ENCODE measurements at places on chromosomes 1 and 21.

GRCh38 chr1:171424494-171424893 is 60.8 kb upstream of the PRRC2C start:
- no peak for DNase-seq

GRCh38 chr1:17662786-17663185 is 92.3 kb upstream of the ACTL8 start:
- no peak for DNase-seq

GRCh38 chr1:241817331-241817792 is 30.6 kb upstream of the EXO1 start:
- no peak for DNase-seq

GRCh38 chr1:107328087-107328486 is 187.2 kb downstream of the NTNG1 start:
- DNase-seq: no peak

DNA sequence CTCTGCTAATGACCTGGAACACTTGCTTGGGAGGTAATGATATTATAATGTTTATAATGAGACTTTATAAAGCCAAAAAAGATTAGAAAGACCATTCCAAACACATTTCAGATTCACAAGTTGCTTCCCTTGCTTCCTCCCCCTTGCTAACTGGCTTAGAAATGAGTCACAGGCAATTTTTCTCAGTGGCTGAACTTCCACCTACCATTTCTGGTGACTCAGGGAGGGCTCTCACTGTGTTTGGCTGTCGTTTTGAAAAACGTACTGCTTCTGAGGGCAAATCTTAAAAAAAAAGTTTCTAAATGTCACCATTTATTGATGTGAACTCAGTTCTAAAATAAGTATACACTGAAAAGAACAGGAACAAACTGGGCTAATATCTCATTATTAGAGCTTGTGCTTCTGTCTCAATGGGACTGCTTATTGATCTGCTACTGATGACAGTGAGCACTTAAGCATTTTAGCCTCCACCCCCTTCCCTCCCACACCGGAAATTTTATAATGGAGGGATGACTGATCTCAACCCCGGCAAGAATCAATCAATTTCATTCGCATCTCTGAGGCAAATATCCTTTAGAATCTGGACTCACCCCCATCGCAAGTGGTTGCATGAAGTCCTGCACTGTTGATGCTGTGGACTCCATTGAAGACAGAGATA is 278.3 kb downstream of the KCTD3 start:
- no peak for DNase-seq

DNA sequence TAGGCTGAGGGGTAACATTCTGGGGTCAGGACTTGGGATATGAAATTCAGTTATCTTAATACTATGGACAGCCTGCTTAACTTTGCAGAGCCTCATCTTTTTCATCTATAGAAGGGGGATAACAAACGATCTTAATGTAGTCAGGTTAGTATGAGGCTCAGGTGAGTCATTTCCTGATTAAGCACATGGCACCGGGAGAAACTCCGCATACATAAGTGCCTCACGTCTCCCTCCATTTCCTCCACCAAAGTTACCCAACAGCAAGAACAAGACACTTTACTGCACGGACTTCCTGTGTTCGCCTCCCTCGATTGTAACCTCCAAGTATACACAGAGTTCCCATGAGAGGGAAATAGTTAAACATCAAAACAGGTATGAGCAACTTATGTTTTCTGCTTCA is 112.7 kb upstream of the COA6 start:
- DNase-seq: no peak

GRCh38 chr1:166999500-167000055 is 10.5 kb downstream of the MAEL start:
- DNase-seq: no peak

GRCh38 chr1:116492358-116492811 is 78.4 kb downstream of the CD58 start:
- no peak for DNase-seq

- no peak for DNase-seq
Observed at GRCh38 chr1:197272791-197273190, 4.7 kb downstream of the CRB1 start.

GRCh38 chr21:36730291-36731281 is 31.7 kb downstream of the SIM2 start:
- DNase-seq: peak; percentile 73

- no peak for DNase-seq
Observed at GRCh38 chr21:15436031-15436430, 293.8 kb upstream of the USP25 start.

GRCh38 chr1:11703357-11704193 is 12.1 kb downstream of the DRAXIN start:
- no peak for DNase-seq

- peak; percentile 39 for DNase-seq
Observed at GRCh38 chr1:110262846-110263631, 52.9 kb downstream of the KCNC4 start.

DNA sequence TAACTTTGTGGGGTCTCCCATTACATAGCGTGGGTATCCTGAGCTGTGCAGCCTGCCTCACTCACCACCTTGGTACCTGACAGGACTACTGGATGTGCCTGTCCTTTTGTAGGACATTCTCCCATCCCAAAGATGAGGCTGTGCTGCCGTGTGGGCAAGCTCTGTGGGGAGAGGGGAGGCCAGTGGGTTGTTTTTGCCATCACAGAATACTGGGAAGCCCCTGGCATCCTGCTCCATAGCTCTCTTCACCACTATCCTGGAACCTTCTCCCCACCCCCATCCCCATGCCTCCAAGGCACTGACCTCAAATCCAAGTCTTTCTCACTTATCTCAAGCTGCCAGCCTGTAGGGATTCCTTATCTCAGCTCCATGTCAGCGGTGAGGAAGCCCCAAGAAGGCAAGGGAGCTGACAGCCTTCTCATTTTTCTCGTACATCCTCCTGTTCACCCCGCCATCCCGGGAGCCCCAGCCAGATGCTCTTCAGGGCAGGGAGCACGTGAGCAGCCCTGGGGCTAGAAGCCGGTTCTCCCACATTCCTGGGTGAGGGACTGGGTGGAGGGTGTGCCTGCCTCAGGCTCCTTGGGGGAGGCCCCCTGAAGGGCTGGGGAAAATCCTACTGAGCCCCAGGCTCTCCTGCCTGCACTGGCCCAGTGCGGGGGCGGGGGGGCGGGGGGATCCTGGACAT is 2.4 kb upstream of the ELF3 start:
- DNase-seq: peak; percentile 75

- no peak for DNase-seq
Observed at GRCh38 chr1:192979542-192979941, 79.6 kb downstream of the UCHL5 start.

DNA sequence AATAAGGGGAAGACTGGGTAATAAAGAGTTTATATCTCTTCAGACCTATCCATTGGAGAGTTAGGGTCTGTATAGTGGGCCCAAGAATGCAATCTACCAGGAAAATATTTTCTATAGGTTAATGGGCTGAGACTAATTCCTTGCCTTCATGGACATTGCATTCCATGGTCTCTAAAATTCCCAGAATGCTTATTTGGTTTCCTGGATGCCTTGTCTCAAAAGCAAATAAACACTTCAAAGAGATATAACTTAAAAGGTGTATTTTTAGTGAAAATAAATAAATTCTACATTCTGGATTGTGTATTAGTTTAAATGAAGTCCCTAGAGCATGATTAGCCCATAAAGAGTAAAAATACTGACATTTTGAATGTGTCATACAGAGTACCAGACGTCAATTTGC is 550.1 kb upstream of the PKN2 start:
- DNase-seq: no peak

DNA sequence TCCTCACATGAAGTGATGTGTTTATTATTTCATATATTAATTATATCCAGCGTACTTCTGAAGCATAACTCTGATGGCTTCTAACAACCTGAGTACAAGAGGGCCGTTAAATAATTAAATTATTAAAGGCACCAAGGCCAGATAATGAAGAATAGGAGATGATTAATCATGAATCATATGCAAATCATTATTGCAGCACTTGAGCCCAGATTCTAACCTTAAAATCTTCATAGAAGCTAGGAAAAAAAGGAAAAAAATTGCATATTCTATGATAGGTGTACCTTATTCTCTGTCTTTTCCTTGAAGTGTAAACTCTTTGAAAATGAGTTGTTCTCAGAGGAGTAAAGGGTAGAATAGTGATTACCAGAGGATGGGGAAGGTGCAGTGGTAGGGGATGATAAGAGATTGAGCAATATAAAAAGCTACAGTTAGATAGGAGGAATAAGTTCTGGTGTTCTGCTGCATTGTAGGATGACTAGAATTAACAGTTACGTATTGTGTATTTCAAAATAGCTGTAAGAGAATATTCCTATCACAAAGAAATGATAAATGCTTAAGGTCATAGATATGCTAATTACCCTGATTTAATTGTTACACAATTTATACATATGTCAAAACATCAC is 51.1 kb downstream of the SWT1 start:
- DNase-seq: no peak

DNA sequence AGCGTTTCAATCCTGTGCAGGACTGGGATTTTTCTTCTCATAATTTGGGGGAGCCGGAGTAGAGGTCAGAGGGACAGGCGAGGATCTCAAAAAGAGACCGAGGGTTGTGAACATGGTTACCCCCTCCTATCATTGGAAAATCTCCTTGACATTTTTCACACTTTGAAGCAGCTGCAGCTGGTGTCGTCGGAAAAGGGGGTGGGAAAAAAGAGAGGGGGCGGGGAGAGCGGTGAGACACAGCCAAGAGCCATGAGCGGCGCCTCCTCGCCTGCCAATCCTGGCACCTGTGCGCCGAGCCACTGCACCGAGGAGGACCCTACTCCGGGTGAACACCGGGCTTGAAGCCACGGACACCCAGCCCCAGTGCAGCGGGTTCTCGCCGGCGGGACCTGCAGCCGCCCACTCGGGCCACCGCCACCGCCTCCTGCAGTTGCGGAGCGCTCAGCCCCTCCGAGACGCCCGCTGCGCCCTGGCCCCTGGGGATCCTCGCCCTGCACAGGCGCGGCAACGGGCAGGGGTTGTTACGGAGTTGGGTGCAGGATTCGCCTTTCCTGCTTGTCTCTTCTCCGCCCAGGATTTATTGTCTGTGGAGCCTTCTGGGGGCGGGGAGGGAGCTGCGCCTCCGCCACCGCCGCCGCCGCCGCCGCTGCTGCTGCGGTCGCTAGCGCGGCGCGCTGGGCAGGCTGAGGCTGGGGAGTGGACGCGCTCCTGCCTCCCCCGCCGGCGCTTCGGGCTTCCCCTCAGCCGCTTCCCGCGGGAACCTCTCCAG is at the start of gene LRRC7:
Gene LRRC7 (plus strand): TSS at position 271 of the 769 bp plus-strand sequence. CDS start 718 bp downstream, outside the sequence.
- peak; percentile 32 for DNase-seq

GRCh38 chr21:39737376-39738000 is 7.5 kb upstream of the IGSF5 start:
- peak; percentile 42 for DNase-seq

GRCh38 chr1:111758373-111758772 is 2.7 kb downstream of the DDX20 start:
- DNase-seq: no peak

DNA sequence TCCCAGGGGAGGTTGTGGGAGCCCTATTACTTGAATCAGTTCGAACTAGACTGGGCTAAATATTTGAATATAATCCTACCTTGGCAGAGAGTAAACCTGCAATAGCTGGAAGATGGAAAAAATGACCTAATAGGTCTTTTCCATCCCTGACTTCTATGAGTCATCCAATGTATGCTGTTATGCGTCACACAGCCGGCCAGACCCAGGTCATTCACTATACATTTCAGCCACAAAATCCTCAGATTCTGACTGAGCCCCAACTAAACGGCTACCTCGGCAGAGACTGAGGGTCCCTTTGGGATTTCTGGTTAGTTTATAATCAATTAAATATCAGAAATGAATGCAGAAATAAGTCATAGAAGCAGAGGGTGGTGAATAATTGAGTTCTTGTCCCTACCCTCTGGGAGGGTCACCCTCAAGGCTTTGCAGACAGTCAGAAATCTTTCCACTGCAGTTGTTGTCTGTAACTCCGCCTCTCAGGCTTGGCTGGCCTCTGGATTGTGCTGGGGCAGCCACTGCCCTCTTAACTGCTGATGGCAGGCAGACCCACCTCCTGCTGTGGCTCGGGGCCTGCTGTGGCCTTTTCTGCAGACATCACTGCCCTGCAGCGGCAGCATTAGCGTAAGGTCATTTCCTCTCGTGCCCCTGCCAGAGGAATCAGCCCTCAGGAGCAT is 240.5 kb downstream of the TGFB2 start:
- no peak for DNase-seq

DNA sequence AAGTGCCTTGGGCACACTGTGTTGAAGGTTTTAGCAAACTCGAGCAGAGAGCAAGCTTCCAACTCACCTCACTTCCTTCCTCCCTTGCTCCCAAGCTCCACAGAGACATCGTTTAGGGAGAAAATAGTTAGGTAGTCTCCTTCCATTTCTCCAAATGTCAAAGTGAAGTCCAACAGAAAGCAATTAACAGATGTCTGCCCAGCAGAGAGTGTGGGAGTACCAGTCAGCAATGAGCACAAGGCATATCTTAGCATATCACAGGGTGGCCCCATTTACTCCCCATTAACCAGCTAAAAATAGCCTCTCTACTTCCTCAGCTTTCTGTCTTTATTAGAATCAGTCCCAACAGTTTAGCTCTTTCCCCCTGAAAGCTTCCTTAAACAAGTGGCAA is 334.2 kb upstream of the CAMK1G start:
- DNase-seq: no peak

- DNase-seq: no peak
Observed at GRCh38 chr1:179327196-179327595, 33.6 kb downstream of the SOAT1 start.

GRCh38 chr1:113452921-113453770 is 62.8 kb downstream of the MAGI3 start:
- DNase-seq: peak; percentile 56

GRCh38 chr21:36852864-36853263 is 113.6 kb downstream of the HLCS start:
- no peak for DNase-seq

DNA sequence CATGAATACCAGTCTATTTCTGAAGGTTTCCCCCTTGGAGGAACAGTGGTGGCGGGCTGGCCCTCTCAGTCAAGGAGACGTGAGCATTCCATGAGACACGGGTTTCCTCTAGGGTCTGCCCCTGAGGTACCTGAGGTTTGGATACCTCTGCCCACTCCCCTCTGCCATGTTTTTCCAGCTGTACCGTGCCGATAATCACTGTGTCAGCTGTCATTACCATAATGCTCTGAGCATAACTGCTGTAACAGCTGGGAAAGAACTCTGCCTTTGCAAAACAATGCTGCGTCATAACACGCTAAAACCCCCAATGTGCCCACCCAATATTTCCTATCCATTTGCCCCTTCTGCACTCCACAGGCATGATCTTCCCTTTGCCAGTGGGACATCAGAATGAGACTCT is 425.1 kb downstream of the KIF26B start:
- DNase-seq: no peak

GRCh38 chr1:23793018-23793781 is 2.3 kb downstream of the LYPLA2 start:
- DNase-seq: peak; percentile 38

DNA sequence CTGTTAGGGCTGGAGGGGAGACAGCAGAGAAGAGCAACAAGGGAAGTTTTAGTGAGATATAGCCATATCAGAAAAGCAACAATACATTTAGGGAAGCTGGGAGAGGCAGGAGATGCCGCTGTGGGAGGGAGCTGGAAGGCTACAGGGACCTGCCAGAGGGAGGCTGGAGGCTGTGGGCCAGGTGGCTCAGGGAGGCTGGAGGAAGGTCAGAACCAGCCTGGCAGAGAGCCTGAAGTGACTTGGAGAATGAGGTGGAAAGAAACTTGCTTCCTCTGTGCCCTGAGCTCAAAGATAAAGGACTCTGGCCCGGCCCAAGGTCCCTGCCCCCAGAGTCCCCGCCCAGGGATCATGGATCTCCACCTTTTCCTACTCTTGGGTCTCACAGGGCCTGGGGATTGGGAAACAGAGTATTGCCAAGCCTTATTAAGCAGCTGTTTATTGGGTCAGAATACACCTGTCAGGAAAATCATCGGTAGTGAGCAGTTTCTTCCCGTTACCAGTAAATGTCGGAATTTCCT is 85.9 kb downstream of the KIF26B start:
- DNase-seq: no peak
